ENCODE measurements at places on chromosomes 5 and 9.
A peak's percentile ranks its signal among the peaks of the same experiment; 100 is the strongest.

DNA sequence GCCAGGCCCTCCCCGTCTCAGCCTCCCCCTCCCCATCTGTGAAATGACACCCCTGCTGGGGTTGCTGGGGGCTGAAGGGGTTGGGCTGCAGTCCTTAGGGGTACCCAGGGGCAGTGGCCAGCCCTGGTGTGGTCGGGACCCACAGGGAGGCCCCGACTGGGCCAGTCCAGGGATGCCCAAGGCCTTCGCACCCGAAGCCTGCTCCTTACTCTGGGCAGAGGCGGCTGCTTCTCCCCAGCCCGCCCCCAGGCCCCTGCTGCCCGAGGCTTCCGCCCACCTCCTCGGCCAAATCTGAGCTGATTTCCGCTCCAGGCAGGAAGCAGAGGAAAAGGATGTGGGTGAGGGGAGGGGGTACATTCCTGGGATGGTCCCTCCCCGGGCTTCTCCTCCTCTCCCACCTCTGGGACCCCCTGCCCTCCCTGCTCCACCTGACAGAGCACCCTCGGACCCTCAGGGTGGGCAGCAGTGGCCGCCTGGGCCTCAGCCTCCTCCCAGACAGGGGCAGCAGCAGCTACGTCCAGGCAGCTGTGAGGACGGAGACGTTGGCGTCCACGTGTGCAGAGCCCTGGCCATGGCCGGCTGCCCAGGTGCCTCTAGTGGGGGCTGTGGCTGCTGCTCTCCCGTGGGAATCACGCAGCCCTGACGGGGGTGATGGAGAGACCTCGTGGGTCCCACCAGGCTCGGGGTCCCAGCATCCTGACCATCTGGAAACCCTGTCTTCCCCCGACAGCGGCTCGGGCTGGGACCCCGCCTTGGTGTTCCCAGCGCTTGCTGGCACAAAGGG, 4.2 kb upstream of the NRARP start:
- no peak for DNase-seq

GRCh38 chr5:172741206-172741582, 29.8 kb downstream of the DUSP1 start:
- DNase-seq = no peak

GRCh38 chr5:129631961-129632360, 115.9 kb upstream of the MINAR2 start:
- no peak for DNase-seq

GRCh38 chr9:96688187-96688586, 33.1 kb upstream of the PRXL2C start:
- no peak for DNase-seq

GRCh38 chr9:71824257-71824656, 55.9 kb upstream of the CEMIP2 start:
- peak; percentile 41 for DNase-seq

- DNase-seq = peak; percentile 64
These were observed 87.5 kb upstream of the RANBP3L start for GRCh38 chr5:36389245-36389644.

Data from MV-4-11 (cell line).